Immature natural killer cell (primary cell): ENCODE measurements at places on chromosomes 7 and 10. TPM values are rescaled to one million over a fixed set of nuclear protein-coding genes. Genes with fewer than 3 reads are reported as not detected.
A peak's percentile ranks its signal among the peaks of the same experiment; 100 is the strongest.

Gene MOGAT3
- not detected for polyA plus RNA-seq

- no peak overlapping the region for H3K4me3 ChIP-seq
- no peaks in the 10 kb centered on the region for H3K27me3 ChIP-seq
- no peak overlapping the region for H3K27ac ChIP-seq
- H3K36me3 ChIP-seq: peaks cover 25% of the 10 kb centered on the region
- H3K4me1 ChIP-seq: no peaks in the 10 kb centered on the region
Measured at GRCh38 chr7:133781486-133782090, 345.6 kb upstream of the LRGUK start.

DNA sequence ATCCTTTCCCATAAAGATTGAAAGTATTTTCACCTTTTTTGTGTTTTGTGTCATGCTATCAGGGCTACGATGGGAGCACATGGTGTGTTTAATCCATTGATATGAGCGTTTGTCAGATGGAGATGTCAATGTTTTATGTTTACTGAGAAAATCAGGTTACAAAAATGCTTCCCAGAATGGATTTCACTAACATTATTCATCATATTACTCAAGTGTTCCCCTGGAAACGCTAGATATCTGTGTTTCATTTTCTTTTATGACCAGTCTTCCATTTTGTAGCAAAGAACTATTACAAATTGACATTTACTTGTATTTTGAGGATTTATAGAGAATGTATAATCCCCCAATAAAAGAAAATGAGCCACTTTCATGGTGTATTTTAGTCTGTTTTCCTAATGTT, 293.5 kb upstream of the AKR1E2 start:
- no peak for DNase-seq
- no peaks in the 10 kb centered on the region for H3K36me3 ChIP-seq

- no peak overlapping the region for H3K27ac ChIP-seq
- peaks cover 4% of the 10 kb centered on the region for H3K27me3 ChIP-seq
- no peak overlapping the region for H3K4me3 ChIP-seq
- no peak for DNase-seq
- H3K4me1 ChIP-seq: no peaks in the 10 kb centered on the region
Measured at GRCh38 chr7:94295850-94296249, 98.8 kb upstream of the COL1A2 start.

Gene PRKCQ
- polyA plus RNA-seq: 46.5 TPM

DNA sequence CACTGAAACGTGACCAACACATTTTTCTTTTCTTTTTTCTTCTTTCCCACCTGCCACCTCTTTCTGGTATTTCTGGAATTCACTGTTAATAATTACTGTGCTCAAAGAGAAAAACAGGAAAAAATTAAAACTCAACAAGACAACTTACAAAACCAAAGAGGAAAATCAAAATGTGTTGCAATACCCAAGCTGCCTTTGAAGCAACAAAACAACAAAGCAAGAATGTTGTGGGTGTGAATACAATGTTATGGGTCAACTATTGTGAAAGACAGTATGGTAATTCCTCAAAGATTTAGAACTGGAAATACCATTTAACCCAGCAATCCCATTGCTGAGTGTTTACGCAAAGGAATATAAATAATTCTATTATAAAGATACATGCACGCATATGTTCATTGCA, 415.1 kb downstream of the GFRA1 start:
- no peaks in the 10 kb centered on the region for H3K27me3 ChIP-seq
- no peaks in the 10 kb centered on the region for H3K36me3 ChIP-seq
- no peak overlapping the region for H3K4me3 ChIP-seq
- DNase-seq: no peak
- no peaks in the 10 kb centered on the region for H3K4me1 ChIP-seq

DNA sequence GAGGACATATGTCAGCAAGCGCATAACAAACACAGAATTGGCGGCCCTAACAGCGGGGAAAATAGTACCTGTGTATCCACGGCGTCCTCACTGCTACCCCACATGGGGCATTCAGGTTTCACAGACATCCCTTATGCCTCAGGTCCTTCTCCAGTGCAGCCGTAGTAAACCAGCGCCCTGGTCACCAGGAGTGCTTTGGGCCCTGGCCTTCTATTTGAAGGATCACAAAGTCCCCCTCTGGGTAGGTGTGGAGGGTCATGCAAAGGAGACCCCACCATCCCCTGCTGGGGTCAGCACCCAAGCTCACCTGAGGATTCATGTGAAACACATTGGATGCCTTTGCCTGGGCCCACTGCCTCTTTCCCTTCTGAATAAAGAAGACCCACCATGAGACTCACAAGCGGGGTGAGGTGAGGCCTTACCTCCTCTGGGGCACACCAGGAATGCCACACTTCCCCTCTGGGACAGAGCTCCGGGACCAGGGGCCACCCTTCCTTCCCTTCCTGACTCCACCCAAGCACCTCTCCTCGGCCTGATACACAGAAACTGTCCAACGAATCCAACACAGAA, 18.8 kb downstream of the CLRN3 start:
- no peak for DNase-seq
- no peak overlapping the region for H3K4me3 ChIP-seq
- no peaks in the 10 kb centered on the region for H3K27me3 ChIP-seq
- H3K36me3 ChIP-seq: no peaks in the 10 kb centered on the region
- H3K27ac ChIP-seq: no peak overlapping the region

- peaks cover 37% of the 10 kb centered on the region for H3K4me1 ChIP-seq
- no peak for DNase-seq
- H3K4me3 ChIP-seq: peak overlapping the region; percentile 81
- H3K27me3 ChIP-seq: peaks cover 36% of the 10 kb centered on the region
- no peaks in the 10 kb centered on the region for H3K36me3 ChIP-seq
Measured at GRCh38 chr7:2518737-2519118, 846 bp upstream of the LFNG start.

GRCh38 chr7:50351267-50351666, 46.8 kb downstream of the IKZF1 start:
- peaks cover 96% of the 10 kb centered on the region for H3K4me1 ChIP-seq
- H3K27ac ChIP-seq: peak overlapping the region; percentile 96
- peak overlapping the region; percentile 70 for H3K4me3 ChIP-seq
- peaks cover 3% of the 10 kb centered on the region for H3K27me3 ChIP-seq
